ENCODE measurements at places on chromosomes 7 and 10.

- DNase-seq: no peak
Measured at GRCh38 chr7:55517191-55517633, 55.1 kb downstream of the VOPP1 start.

DNA sequence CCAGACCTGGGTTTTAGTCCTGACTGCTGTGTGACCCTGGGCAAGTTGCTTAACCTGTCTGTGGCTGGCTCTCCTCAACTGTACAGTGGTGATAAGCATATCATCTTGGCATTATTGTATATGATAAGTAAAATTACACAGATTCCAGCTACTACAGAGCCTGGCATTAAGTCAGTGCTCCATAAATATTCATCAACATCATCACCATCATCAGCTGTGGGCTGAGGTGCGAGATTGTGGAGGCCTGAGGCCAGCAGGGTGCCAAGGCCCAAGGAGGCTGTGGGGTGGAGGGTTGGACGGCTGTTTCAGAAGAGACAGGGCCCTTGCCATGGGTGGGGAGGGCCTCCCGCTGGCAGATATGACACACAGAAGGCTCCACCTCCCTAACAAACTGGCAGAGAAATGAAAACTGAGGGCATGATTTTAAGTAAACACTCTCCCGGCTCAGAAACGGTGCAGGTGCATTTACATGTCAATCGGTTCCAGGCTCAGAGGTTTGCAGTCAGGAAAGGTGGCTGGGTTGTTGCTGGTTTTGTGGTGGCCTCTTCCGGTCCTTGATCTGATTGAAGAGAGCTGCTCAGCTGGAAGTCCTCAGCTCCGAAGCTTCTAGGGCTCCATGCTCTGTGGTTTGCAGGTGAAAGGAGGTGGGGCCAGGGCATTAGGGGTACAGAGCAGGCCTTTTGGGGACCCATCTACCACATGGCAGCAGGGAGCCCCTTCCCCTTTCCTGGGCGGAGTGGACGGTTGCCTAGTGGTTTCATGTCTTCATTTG, 10.2 kb downstream of the CRYGN start:
- DNase-seq: no peak

GRCh38 chr7:150780292-150780691, 19.9 kb downstream of the TMEM176B start:
- no peak for DNase-seq

- DNase-seq: no peak
Measured at GRCh38 chr10:3961082-3961481, 176.1 kb upstream of the KLF6 start.

- DNase-seq: no peak
Measured at GRCh38 chr7:40915071-40915470, 780.3 kb downstream of the SUGCT start.

DNA sequence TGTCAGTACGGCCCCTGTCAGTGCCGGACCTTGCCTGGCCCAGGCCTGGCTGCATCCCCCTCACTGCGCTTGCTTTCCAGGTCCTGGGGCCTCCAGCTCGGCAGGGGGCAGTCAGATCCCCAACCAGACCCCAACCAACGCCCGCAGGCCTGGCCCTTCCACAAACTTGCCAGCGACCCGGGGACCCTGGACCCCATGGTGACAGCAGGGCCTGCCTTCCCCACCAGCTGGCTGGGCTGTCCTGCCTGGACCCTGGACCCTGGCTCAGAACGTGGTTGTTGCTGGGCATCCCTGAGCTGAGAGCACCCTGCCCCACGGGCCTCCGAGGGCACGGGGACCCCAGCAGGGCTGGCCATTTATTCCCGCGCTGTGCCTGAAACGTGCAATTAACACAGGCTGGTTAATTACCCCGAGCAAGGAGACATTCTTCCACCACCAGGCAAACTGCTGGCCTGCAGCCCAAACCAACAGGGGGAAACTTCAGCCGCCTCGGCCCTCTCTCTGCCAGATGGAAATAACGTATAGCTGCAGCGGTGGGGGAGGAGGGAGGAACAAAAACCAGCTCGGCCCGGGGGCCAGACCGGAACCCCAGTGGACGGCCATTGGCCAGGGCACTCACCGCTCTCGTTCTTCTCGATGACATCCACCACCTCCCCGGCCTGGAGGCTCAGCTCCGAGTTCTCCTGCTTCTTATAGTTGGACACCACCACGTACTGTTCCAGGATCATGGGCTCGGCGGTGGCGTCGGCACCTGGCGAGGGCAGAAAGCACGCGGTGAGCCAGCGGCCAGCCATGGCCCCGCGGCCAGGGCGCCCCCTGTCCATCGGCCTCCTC, 167.1 kb downstream of the NEURL1 start:
- DNase-seq: peak; percentile 37

DNA sequence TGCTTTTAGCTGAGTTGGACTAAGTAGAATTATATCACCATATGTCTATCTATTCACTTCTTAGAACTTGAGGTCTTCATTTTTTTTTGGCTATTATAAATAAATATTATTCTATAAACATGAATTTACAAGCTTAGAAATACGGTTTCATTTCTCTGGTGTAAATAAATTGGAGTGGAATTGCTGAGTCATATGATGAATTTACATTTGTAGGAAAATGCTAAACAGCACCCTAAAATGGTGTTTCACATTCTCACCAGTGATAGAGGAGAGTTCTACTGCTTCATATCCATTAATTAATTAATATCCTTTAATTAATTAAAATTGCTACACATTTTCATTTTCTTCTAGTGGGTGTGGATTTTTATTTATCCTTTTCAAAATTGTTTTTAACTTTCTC, 318.3 kb downstream of the MDFIC start:
- DNase-seq: no peak

DNA sequence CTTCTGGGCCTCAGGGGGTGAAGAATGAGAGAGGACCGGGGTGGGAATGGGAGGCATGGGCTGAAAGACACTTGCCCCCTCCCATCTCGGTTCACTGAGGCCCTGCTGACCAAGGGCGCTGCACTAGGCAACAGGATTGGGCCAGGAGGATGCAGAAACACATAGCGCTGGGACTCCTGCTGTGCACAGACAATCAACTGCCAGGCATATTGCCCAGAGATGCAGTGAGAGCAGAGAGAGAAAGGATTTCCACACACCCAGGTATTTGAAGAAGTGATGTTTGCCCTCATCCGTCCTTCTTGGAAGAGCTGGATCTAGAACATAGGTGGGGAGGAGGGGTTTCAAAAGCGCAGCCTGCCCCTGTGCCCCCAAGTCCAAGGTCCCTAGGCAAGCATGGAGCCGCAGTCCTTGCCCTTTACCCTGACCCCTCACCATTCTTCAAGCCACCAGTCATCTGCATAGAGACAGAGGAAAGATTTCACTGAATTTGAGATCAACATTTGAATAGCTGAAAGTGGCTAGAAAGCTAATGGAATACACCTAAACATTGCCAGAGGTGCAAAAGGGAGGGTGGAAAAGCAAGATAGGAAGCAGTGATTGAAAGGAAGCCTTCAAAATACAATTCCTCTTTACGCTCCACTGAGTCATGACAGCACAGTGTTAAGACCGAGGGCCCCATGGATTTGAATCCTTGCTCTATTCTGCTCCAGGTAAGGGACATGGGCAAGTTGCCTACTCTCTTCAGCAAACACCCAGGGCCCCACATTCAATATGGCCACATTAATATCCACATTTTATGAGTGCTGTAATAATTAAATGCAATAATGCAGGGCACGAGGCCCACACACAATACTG, 44.2 kb upstream of the TNS3 start:
- no peak for DNase-seq

Measured in hematopoietic multipotent progenitor cell treated with erythropoietin and hydrocortisone succinate and interleukin-3 and kit ligand, for 15 days (in vitro differentiated cells).